ENCODE measurements at places on chromosomes 1 and 21.

DNA sequence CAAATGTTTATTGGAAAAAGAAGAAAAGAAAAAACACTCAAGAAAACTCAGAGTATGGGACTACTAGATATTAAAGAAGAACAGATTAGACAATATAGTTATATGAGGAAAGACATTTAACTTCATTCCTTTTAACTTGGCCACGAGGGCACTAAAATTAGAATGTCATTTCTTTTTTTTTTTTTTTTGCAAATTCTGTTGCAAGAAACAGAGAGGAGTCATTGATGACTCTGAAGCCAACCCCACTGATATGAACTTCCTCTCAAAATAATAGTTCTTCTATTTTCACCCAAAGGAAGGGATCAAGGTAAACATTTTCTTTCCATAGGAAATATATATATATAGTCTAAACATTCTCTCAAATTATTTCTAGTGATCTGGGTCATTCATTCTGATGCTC lies 24.6 kb upstream of the PEX19 start:
- DNase-seq = no peak

DNA sequence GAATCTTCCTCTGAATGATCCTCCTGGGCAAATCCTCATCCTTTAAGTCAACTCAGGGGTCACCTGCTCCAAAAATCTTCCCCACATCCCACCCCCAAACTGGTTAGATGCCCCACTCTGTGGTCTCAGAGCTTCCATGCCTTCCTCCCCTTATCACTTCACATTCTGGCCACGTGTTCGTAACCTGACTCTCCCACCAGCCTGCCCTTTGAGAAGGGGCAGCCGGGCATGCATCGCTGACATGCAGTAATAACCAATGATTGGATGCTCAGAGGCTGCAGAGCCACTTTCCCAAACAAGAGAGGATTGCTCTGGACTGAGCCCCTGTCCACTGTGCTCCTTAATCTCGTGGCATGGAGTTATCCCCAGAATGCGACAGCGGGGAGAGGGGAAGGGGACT lies 7.0 kb downstream of the LELP1 start:
- DNase-seq = no peak

DNA sequence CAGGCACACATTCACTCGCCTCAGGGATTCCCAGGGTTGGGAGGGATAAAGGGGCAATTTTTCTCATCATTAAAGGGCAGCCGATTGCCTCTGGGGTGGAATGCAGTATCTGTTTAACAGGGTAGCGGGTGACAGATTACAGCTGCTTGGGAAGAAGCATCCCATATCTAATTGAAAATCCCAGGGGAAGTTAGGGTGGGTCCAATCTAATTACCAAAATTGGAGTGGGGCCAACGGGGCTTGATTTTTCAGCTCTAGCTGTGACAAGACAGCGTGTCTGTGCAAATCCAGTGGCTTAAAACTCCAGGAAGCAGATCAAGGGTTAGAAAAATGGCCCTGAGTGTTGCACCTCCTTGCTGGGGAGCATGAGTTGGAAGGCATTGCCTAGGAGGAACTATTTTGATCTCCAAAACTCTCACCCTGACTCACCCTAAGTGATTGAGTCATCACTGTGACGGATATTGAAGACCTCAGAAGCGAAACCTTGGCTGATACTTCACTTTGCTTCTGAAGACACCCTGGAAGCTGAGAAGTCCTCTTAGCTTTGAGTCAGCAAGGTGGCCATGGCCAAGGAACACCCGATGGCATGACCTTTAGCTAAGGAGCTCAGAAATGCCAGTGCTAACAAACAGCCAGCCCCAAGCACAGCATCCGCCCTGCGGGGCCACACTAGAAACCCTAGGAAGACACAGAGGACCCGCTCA lies 46.0 kb downstream of the GRHL3 start:
- DNase-seq = no peak

DNA sequence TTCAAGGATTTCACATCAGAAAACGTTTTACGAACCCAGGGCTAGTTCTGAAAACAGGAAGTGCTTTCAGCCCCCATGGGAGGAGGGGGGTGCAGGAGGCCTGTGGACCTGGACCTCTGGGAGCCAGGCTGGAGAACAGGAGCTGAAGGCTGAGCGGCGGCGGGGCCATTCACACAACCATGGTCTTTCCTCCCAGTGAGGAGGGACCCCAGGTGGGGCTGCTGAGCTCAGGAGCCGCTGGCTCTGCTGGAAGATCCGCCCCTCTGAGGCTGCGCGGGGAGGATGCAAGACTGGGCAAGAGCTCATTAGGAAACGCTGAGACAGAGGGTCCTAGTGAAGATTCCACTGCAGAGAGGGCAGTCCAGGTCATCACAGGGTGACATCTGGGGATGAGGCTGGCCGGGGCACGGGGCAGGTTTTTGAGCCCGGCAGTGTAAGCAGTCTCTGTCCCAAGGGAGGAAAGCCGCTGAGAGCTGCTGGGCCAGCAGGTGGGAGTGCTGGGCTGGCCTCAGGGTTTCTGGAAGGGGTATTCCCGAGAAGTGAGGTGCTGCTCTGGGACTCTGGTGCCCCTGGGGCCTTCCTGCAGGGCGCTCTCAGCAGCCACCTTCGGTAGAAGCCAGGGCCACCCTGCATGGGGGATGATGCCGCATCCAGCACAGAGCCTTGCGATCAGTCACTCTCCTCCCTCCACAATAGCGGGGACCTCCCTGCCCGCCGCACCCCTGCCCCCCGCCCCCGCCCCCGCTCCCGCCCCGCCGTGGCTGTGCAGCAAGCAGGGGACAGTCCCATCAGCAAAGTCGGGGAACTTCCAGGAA lies 7.5 kb downstream of the MX2 start:
- no peak for DNase-seq

GRCh38 chr1:164622068-164622845 lies 63.3 kb downstream of the PBX1 start:
- no peak for DNase-seq

GRCh38 chr1:219374046-219374566 lies 200.4 kb downstream of the LYPLAL1 start:
- DNase-seq = no peak

GRCh38 chr1:185535621-185536020 lies 198.6 kb upstream of the HMCN1 start:
- no peak for DNase-seq

DNA sequence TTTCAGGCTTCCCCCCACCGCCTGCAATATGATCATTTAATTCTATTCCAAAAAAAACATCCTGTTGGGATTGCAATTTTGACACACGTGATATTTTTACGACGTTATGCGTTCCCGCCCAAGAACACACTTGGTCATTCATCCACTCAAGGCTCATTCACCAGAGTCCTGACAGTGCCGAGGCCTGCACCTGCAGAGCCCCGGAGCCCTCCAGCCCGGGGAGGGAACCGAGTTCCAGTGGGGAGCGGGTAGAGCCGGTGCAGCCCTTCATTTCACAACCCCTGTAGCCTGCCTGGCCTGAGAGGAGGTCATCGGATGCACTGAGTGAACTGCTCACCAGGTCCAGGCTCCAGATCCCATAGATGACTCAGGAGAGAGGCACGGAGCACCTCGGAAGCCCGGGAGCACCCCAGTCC lies 156.0 kb upstream of the BACE2 start:
- no peak for DNase-seq
